CD4-positive, alpha-beta T cell (primary cell): ENCODE measurements at places on chromosomes 1 and 21.

DNA sequence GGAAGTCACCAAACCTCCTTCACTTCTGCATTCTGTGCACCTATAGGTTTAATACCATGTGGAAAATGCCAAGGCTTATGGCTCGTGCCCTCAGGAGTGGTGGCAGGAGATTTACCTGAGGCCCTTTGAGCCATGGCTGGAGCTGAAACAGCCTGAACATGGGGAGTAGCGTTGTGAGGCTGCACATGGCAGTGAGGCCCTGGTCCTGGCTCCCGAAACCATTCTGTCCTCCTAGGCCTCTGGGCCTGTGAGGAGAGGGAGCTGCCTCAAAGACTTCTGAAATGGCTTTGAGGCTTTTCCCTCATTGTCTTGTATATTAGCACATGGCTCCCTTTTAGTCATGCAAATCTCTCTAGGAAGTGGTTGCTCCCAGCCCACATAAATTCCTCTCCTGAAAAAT lies 20.6 kb downstream of the PTGFR start:
- no peak overlapping the region for H3K27ac ChIP-seq
- H3K27me3 ChIP-seq = no peaks in the 10 kb centered on the region
- no peaks in the 10 kb centered on the region for H3K4me1 ChIP-seq
- no peak overlapping the region for H3K4me3 ChIP-seq
- no peaks in the 10 kb centered on the region for H3K36me3 ChIP-seq

DNA sequence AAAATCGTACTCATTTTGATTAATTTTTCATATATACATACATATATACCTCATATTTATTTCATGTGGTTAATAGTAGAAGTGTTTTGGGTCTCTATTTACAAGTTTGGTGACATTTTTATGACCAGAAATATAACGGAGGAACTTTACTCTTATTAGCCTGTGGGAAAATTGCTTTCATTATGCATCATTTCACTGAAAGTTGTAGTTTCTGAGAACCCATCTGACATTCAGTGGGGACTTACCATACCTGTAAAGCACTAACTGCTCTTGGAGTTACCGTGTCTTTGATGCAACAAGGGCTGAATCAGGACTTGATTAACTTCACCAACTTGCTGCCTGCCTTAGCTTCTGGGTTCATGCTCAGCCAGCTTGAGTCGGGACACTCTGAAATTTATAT lies 49.9 kb upstream of the ITPKB start:
- H3K36me3 ChIP-seq = no peaks in the 10 kb centered on the region
- no peaks in the 10 kb centered on the region for H3K27me3 ChIP-seq
- H3K4me1 ChIP-seq = no peaks in the 10 kb centered on the region
- no peak overlapping the region for H3K4me3 ChIP-seq
- no peak overlapping the region for H3K27ac ChIP-seq

DNA sequence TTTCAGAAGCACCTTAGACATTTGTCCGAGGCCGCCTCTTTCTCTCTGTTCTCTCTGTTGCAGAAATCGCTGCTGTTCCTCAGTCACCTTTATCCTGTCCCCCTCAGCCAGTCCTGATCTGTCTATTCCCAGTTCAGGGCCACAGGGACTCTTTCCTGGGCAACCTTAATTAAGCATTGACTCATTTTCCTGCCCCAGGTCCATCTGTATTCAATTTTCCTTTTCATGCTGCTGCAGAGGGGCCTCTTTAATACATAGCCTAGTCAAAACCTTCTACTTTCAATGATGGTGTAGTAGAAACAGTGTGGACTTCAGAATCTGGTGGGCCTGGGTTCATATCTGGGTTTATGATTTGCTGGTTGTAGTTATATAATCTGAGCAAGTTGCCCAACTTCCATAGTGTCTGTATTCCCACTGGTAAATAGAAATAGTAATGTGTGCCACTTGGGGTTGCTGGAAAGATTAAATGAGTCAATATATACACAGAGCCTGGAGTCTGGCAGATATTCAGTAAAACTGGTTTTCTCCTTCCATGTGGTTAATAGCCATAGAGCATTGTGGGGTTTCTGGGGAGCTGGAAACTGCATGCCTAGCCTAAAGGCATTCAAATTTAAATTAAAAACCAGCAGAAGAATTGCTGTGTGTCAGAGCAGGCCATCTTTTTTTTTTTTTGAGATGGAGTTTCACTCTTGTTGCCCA lies 4.5 kb downstream of the TRAF5 start:
- DNase-seq = no peak
- H3K4me1 ChIP-seq = peaks cover 88% of the 10 kb centered on the region
- no peak overlapping the region for H3K4me3 ChIP-seq
- no peak overlapping the region for H3K27ac ChIP-seq
- no peaks in the 10 kb centered on the region for H3K27me3 ChIP-seq
- peaks cover 3% of the 10 kb centered on the region for H3K36me3 ChIP-seq

DNA sequence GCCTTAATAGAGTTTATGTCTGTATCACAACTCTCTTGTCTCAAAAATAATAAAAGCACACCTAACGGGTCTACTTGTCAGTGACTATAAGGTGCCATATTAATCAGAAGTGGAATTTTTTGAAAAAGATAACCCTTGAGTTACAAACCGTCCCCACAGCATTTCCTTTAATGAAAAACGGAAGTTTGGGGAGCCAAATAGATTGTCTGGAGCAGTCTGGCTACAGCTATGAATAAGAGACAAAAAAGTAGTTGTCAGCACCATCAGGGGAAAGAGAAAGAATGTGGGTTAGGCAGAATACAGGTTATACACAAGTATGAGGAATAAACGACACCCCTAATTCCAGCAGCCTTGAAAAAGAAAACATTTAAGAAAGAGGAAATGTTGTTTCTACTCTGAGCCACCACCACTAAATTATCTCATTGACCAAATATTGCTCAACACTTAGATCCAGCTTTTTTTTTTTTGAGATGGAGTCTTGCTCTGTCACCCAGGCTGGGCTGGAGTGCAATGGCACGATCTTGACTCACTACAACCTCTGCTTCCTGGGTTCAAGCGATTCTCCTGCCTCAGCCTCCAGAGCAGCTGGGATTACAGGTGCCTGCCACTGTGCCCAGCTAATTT lies 29.4 kb upstream of the USP24 start:
- H3K36me3 ChIP-seq = no peaks in the 10 kb centered on the region
- no peak overlapping the region for H3K4me3 ChIP-seq
- H3K27ac ChIP-seq = no peak overlapping the region
- no peaks in the 10 kb centered on the region for H3K4me1 ChIP-seq
- peak; percentile 13 for DNase-seq

DNA sequence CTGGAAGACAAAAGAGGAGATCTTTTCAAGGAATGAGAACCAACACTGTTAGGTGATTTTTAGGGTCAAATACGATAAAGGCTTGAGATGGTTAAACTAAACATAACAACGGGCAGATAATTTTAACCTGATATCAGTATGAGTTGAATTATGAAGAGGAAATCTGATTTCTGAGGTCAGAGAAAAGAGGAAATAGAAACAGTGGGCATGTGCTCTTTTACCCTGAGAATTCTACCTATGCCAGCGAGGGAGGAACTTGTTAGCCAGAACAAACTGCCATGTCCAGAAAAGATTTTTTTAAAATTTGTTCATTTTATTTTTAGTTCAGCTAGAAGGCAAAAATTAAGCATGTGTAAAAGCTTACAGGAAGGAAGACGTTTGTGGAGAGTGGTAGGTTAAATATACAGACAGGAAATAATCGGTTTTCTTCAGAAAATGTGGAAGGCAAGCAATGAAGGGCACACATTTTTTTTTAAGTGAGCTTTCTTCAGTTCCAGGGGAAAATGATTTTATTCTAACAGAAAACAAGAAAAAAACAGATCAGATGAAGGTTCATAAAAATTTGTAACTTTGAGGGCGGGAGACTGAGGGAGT lies 1745.3 kb downstream of the MRPL39 start:
- H3K27me3 ChIP-seq = no peaks in the 10 kb centered on the region
- H3K4me1 ChIP-seq = no peaks in the 10 kb centered on the region
- no peaks in the 10 kb centered on the region for H3K36me3 ChIP-seq
- no peak for DNase-seq

DNA sequence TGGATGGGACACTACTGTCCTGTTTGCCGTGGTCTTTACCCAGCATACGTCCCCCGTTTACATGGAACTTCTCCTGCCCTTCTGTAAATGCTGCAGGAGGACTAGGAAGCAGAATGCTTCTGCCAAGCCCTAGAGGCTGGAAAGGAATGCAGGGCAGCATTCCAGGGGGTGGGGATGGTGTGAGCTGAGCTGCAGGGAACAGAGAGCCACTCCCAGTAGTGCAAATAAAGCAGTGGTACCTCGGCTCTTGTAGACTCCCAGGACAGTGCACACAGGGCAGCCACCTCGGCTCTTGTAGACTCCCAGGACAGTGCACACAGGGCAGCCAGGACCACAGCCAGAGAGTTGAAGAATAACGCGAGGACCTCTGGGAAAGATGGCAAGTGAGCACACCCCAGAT lies 35.4 kb downstream of the PTPRU start:
- DNase-seq = no peak
- no peak overlapping the region for H3K4me3 ChIP-seq
- no peaks in the 10 kb centered on the region for H3K36me3 ChIP-seq
- no peaks in the 10 kb centered on the region for H3K4me1 ChIP-seq
- H3K27me3 ChIP-seq = peaks cover 25% of the 10 kb centered on the region

- no peaks in the 10 kb centered on the region for H3K36me3 ChIP-seq
- no peak overlapping the region for H3K27ac ChIP-seq
- H3K27me3 ChIP-seq = peaks cover 3% of the 10 kb centered on the region
- DNase-seq = no peak
- H3K4me1 ChIP-seq = no peaks in the 10 kb centered on the region
Measured at GRCh38 chr1:33727310-33727709, 136.6 kb upstream of the HMGB4 start.

DNA sequence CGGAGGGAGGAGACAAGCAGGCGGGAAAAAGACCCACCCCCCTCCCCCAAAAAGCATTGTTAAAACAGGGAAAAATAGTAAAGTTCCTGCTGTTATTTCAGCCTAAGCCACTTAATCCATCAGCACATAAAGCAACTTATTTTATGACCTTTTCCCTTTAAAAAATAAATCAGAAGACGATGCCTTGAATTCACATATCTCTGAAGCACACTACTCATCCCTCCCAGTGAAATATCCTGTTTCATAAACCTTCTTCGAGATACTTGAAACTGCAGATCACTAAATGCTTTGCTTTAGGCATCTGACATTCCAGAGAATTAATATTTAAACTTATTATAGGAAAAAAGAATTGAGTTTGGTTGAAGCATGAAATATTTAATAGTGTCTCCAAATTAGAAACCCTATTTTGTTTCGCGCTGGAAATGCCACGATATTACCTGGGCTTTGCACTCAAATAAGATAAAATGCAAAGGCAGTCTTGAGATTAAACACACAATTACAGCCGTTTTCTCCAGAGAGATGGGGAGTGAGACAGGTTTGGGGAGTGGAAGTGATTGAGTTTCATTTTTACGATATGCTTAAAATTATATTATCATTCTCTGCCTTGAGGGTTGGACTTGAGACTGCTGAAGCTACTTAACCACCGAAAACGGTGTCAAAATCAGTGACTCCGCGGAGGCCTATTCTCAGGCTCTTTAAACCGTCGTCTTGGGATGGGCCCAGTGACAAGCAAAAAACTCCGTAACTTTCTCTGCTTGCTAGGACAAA lies 9.3 kb downstream of the GLIS1 start:
- H3K36me3 ChIP-seq = no peaks in the 10 kb centered on the region
- no peaks in the 10 kb centered on the region for H3K27me3 ChIP-seq
- no peak overlapping the region for H3K4me3 ChIP-seq
- no peaks in the 10 kb centered on the region for H3K4me1 ChIP-seq
- no peak overlapping the region for H3K27ac ChIP-seq

GRCh38 chr1:86713477-86713876 lies 9.1 kb downstream of the SH3GLB1 start:
- H3K4me3 ChIP-seq = no peak overlapping the region
- H3K27me3 ChIP-seq = no peaks in the 10 kb centered on the region
- H3K36me3 ChIP-seq = peaks cover 2% of the 10 kb centered on the region
- no peak for DNase-seq
- H3K27ac ChIP-seq = no peak overlapping the region

DNA sequence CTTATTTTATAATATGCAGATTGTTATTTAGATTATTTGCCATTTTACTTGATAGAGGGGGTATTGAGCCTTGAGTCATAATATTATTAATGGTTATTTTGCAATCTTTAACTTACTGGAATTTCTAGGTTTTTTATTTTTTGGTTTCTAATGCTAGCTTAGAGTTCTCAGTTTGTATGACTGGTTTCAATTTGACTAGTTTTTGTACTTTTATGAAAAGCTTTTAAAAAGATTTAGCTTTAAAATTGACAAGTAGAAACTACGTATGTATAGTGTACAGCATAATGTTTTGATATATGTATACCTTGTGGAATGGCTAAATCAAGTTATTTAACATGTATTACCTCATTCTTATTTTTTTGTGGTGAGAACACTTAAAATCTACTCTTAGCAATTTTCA lies 41.5 kb downstream of the CEP350 start:
- H3K27ac ChIP-seq = no peak overlapping the region
- H3K4me3 ChIP-seq = no peak overlapping the region
- DNase-seq = no peak
- peaks cover 41% of the 10 kb centered on the region for H3K36me3 ChIP-seq

DNA sequence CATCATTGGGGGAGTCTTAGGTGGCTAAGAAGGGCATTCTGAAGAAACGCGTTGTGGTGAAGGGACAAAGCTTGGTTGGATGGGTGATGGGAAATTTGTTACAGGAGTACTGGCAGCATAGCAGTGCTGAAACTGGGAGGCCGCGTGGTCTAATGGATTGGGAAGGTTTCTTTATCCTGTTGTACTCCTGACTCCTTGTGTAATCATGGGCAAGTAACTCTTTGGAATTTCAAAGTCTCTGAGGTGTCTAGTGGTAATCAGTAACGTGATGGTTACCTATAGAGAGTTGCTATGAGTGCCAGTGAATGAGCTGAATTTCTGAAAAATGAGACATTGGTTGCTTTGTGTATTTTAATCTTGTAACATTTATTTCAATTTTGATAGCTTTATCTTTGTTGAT lies 18.5 kb downstream of the DONSON start:
- peaks cover 79% of the 10 kb centered on the region for H3K36me3 ChIP-seq
- no peaks in the 10 kb centered on the region for H3K4me1 ChIP-seq
- no peak overlapping the region for H3K27ac ChIP-seq
- H3K4me3 ChIP-seq = no peak overlapping the region

GRCh38 chr1:194281376-194281775 lies 1095.0 kb upstream of the B3GALT2 start:
- no peaks in the 10 kb centered on the region for H3K27me3 ChIP-seq
- H3K36me3 ChIP-seq = no peaks in the 10 kb centered on the region
- no peak for DNase-seq

GRCh38 chr21:26958788-26959187 lies 8.1 kb downstream of the ADAMTS5 start:
- no peaks in the 10 kb centered on the region for H3K4me1 ChIP-seq
- H3K4me3 ChIP-seq = no peak overlapping the region
- no peak for DNase-seq
- H3K36me3 ChIP-seq = no peaks in the 10 kb centered on the region
- no peak overlapping the region for H3K27ac ChIP-seq
